ENCODE measurements at places on chromosomes 13 and 19. TPM values are rescaled to one million over a fixed set of nuclear protein-coding genes. Genes with fewer than 3 reads are reported as not detected.

GRCh38 chr13:38686577-38687245, at the start of gene FREM2:
Gene FREM2 (plus strand): TSS chr13:38687077. CDS start chr13:38687345, 268 bp downstream.
- no peak within 1 kb of the TSS for H3K4me3 ChIP-seq
- H3K36me3 ChIP-seq, result no peaks in the 10 kb centered on the region
- H3K27me3 ChIP-seq, result peaks cover 24% of the 10 kb centered on the region
- DNase-seq, result peak; percentile 30
- H3K27ac ChIP-seq, result no peak within 1 kb of the TSS

The ETV2 gene
- 0.51 TPM for total RNA-seq

- H3K4me1 ChIP-seq, result peaks cover 7% of the 10 kb centered on the region
- no peak overlapping the region for H3K27ac ChIP-seq
- peak; percentile 95 for DNase-seq
Measured at GRCh38 chr13:25752957-25753551, 298.8 kb downstream of the SHISA2 start.

DNA sequence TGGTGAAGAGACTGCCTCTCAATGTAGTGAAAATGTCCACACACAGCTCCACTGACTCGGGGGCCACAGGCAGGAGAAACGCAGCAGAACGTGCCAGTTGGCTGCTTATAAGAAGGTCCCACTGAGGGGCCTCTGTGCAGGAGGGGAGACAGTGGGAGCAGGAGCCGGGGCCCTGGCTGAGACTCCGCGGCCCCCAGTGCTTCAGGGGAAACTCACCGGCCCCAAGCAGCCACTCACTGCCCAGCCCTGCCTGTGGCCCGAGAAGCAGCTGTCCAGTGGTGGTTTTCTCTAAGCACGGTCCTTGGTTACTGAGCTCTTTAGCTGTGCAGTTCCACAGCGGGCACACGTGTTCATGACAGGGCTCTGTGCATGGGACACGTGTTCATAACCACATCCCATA, 91.9 kb upstream of the MCF2L start:
- no peak overlapping the region for H3K27ac ChIP-seq
- H3K4me1 ChIP-seq, result no peaks in the 10 kb centered on the region
- no peaks in the 10 kb centered on the region for H3K27me3 ChIP-seq

The S1PR4 gene
- not detected for total RNA-seq

The CEACAM7 gene
- not detected for total RNA-seq

- H3K4me3 ChIP-seq, result no peak overlapping the region
- no peaks in the 10 kb centered on the region for H3K36me3 ChIP-seq
- DNase-seq, result peak; percentile 29
- H3K4me1 ChIP-seq, result no peaks in the 10 kb centered on the region
- no peak overlapping the region for H3K27ac ChIP-seq
- H3K27me3 ChIP-seq, result no peaks in the 10 kb centered on the region
Measured at GRCh38 chr13:84574851-84575250, 692.6 kb upstream of the SLITRK1 start.

- peaks cover 34% of the 10 kb centered on the region for H3K27me3 ChIP-seq
- peaks cover 6% of the 10 kb centered on the region for H3K4me1 ChIP-seq
- peak overlapping the region; percentile 59 for H3K4me3 ChIP-seq
- peak; percentile 36 for DNase-seq
- no peak overlapping the region for H3K27ac ChIP-seq
- H3K36me3 ChIP-seq, result no peaks in the 10 kb centered on the region
Measured at GRCh38 chr13:111114362-111115060, 599 bp upstream of the ARHGEF7 start.

- H3K4me3 ChIP-seq, result no peak overlapping the region
- H3K36me3 ChIP-seq, result no peaks in the 10 kb centered on the region
- no peak overlapping the region for H3K27ac ChIP-seq
Measured at GRCh38 chr13:98276486-98276885, 99.4 kb upstream of the RNF113B start.

DNA sequence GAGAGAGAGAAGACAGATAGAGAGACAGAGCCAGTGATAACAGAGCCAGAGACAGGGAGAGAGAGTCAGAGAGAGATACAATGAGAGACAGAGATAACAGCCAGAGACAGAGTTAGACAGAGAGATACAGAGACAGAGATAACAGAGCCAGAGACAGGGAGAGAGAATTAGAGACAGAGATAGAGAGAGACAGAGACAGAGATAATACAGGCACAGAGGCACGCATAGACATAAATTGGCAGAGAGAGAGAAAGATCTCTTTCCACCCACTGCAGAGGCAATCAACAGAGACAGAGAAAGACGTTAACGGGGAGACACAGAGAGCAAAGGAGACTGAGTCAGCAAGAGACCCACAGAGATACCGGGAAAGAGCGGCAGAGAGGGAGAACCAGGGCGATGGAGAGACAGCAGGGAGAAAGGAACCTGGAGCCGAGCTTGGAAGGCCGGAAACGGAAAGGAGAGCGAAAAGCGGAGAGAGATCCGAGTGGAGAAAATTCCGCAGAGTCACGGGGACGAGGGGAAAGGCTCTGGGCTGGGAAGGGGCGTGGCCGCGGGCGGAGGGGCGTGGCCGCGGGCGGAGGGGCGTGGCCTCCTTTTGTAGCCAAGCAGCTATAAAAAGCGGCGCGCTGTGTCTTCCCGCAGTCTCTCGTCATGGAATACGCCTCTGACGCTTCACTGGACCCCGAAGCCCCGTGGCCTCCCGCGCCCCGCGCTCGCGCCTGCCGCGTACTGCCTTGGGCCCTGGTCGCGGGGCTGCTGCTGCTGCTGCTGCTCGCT, at the start of gene TNFSF9:
TNFSF9 (plus strand) TSS at position 641 of the 777 bp plus-strand sequence; CDS start at position 652, 11 bp downstream.
- H3K4me1 ChIP-seq, result peaks cover 5% of the 10 kb centered on the region
- DNase-seq, result peak; percentile 79

Data from fibroblast of lung (primary cell).